ENCODE measurements at places on chromosomes 7 and 10.

- no peak overlapping the region for H3K4me3 ChIP-seq
- H3K4me1 ChIP-seq, result no peaks in the 10 kb centered on the region
- no peak for DNase-seq
- H3K27me3 ChIP-seq, result no peaks in the 10 kb centered on the region
- H3K27ac ChIP-seq, result no peak overlapping the region
- H3K36me3 ChIP-seq, result no peaks in the 10 kb centered on the region
Observed at GRCh38 chr10:22053048-22053447, 49.5 kb upstream of the DNAJC1 start.

- H3K4me1 ChIP-seq, result no peaks in the 10 kb centered on the region
- DNase-seq, result no peak
- no peak overlapping the region for H3K4me3 ChIP-seq
- no peaks in the 10 kb centered on the region for H3K36me3 ChIP-seq
- no peaks in the 10 kb centered on the region for H3K27me3 ChIP-seq
- no peak overlapping the region for H3K27ac ChIP-seq
Observed at GRCh38 chr7:94683066-94683465, 27.1 kb upstream of the SGCE start.

DNA sequence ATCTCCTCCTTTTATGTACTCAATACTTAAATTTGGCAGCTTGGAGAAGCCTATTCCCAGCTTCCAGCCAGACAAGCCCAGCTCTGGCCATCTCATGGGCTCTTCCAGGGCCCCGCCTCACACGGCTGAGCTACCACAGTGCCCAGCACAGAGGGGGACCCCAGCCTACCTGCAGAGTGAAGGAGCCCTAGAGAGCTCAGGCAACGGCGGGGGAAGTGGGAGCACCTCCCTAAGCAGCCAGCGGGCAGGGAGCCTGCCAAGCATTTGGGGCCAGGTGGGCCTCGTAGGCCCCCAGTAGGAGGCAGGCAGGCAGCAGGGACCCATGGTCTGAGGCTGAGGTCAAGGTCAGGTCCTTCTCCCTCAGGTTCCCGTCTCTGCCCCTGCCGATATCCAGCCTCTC is 29.1 kb upstream of the SMARCD3 start:
- H3K36me3 ChIP-seq, result no peaks in the 10 kb centered on the region
- H3K27ac ChIP-seq, result no peak overlapping the region
- peaks cover 28% of the 10 kb centered on the region for H3K4me1 ChIP-seq
- H3K4me3 ChIP-seq, result no peak overlapping the region
- peaks cover 39% of the 10 kb centered on the region for H3K27me3 ChIP-seq
- no peak for DNase-seq

DNA sequence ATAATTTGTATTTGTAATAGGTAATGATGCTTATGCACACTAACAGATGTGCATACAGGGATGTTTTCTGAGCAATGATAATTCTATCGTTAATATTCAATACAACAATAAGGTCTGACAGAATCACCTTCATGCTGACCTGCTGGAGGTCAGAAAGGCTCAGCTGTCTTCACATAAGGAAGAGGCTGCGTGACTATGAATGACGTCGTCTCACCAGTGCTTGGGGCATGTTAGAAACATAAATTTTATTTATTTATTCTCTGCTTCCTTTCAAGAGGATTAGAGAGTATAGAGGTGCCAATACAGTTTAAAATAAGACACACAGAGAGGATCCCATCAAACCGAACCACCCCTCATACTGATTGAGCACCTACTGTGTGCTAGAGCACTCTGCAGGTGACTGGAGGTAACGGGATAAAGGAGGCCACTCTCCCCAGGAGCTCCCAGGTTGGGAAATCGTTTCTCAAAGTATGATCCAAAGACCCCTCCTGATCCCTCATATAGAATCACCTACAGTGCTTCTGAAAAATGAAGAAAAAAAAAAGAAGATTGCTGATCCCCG is 265.6 kb upstream of the NPVF start:
- H3K4me1 ChIP-seq, result peaks cover 12% of the 10 kb centered on the region
- DNase-seq, result no peak
- no peak overlapping the region for H3K4me3 ChIP-seq
- no peaks in the 10 kb centered on the region for H3K36me3 ChIP-seq
- H3K27ac ChIP-seq, result no peak overlapping the region

GRCh38 chr10:34041871-34042270 is 707.4 kb upstream of the NRP1 start:
- H3K4me1 ChIP-seq, result no peaks in the 10 kb centered on the region
- H3K4me3 ChIP-seq, result no peak overlapping the region
- no peak overlapping the region for H3K27ac ChIP-seq
- H3K36me3 ChIP-seq, result no peaks in the 10 kb centered on the region
- no peak for DNase-seq

Data from T-cell (primary cell).